Activated naive CD8-positive, alpha-beta T cell treated with anti-CD3 and anti-CD28 coated beads for 36 hours (primary cell): ENCODE measurements at places on chromosomes 1 and 21. TPM values are rescaled to one million over a fixed set of nuclear protein-coding genes. Genes with fewer than 3 reads are reported as not detected.

Gene LRRC41
- 33.6 TPM for total RNA-seq

Gene DIP2A
- 21.2 TPM for total RNA-seq

Gene FYB2
- total RNA-seq, result not detected

- DNase-seq, result no peak
These were observed 4.4 kb downstream of the CRABP2 start for GRCh38 chr1:156700736-156701531.

DNA sequence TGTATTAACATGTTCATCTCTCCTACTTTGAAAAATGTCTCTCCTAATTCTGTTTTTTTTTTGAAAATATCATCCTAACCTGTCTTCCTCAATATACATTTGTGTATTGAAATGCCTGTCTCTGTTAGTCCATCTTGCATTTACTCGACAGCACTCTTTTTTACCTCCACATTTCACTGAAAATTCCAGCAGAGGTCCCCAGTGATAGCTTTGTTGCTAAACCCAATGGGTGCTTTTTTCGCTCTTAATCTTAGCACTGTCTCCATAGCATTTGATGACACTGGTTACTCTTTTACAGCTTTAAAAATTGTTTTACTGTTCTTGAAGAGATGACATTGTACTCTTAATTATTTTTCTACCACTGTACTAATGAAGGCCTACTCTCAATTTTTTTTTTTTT lies 10.8 kb downstream of the OSBPL9 start:
- DNase-seq, result no peak

GRCh38 chr1:21855257-21856096 lies 43.4 kb downstream of the LDLRAD2 start:
- DNase-seq, result no peak

DNA sequence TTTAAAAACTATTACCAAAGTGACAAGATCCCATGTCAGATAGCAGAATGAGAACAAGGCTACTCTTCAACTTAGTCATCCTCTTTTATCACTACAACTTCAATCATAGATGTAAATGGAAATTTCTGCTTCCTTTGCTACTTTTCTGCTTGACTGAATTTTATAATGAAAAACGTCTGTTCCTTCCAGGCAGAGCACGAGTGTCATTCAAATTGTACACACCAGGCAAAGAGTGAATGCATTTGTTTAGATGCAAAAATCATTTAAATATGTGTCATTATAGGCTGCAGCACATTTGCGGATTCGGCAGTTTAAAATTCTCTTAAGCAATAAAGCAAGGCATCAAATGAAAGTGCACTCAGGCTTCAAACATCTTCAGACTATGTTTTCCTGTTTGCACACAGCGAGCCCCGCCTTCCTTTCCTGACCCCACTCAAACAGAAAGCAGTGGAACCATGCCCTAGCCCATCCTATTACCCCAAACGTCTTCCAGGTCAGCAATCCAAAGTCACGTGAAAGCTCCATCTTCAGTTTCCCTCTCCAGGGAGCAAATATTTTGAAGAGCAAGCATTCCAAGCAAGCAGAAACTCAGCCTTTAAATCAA lies 99.6 kb downstream of the APP start:
- DNase-seq, result peak; percentile 15

DNA sequence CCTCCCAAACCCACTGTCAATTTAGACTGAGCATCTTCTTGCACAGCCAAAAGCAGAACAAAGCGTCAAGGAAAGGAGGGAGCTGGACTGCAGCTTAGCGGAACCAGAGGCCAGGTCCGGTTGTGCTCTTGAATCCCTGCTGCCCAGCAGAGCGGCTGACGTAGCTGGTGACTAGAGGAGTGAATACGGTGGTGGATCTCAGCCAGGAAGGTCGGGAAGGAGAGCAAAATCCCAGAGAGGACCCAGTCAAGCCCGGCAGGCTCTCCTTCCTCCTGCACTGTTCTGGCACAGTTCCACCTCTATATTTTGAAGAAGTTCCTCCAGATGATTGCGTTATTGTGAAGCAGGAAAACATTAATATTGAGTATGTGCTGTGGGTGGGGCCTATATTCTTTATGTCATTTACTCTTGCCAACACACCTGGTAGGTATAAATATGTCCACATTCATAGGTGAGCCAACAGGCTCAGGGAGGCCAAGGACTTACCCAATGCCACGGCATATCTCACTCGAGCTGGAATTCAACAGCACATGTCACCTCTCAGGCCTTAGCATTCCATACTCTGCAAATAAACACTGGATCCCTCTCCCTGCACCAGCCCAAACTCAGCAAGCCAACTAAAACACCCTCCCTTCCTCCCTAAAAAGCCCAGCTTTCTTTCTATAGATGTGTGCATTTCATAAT lies 23.6 kb upstream of the ABCB10 start:
- DNase-seq, result no peak

DNA sequence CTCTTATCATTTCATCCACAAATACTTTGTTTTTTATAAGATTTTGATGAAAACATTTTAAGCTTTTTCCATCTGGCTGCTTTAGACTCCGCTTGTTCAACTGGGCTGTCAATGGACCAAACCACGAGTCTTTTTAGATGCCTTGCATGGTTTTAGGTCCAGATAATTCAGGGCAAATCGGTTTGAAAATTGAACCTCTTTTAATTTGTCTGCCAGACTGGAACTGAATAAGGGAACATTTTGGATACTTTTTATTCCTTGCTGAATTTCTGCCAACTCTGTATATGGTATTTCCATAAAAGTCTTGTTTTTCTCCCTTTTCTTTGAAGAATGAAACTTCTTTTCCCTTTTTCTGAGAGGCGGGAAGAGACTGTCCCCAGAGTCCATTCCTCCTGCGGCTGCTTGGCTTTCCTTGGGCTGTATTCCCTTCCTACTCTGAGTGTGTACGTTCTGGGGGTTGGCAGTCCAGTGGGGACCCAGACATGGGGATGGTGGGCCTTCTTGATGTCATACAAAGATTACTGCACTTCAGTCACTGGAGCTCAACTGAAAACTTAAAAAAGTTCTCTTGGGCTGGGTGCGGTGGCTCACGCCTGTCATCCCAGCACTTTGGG lies 46.5 kb upstream of the CNN3 start:
- DNase-seq, result no peak
